Stimulated activated CD8-positive, alpha-beta memory T cell treated with anti-CD3 and anti-CD28 coated beads, Interleukin-4, amount 100 ng/mL, for 4 hours (primary cell): ENCODE measurements at places on chromosomes 5 and 9.

GRCh38 chr5:60810438-60811085 is 33.5 kb downstream of the ELOVL7 start:
- no peak for DNase-seq

DNA sequence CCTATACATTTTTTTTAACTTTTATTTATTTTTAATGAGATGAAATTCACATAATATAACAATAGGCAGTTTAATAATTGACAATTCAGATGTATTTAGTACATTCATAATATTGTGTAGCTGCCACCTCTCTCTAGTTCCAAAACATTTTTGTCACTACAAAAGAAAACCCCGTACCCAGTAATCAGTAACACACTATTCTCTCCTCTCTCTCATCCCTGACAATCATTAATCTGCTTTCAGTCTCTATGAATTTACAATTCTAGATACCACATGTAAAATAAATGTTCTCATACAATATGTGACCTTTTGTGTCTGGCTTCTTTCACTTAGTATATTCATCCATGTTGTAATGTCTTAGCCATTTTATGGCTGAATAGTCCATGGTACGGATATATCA is 244.8 kb upstream of the DMRT1 start:
- DNase-seq: no peak

- no peak for DNase-seq
These were observed 51.1 kb downstream of the C9orf50 start for GRCh38 chr9:129569502-129570449.

DNA sequence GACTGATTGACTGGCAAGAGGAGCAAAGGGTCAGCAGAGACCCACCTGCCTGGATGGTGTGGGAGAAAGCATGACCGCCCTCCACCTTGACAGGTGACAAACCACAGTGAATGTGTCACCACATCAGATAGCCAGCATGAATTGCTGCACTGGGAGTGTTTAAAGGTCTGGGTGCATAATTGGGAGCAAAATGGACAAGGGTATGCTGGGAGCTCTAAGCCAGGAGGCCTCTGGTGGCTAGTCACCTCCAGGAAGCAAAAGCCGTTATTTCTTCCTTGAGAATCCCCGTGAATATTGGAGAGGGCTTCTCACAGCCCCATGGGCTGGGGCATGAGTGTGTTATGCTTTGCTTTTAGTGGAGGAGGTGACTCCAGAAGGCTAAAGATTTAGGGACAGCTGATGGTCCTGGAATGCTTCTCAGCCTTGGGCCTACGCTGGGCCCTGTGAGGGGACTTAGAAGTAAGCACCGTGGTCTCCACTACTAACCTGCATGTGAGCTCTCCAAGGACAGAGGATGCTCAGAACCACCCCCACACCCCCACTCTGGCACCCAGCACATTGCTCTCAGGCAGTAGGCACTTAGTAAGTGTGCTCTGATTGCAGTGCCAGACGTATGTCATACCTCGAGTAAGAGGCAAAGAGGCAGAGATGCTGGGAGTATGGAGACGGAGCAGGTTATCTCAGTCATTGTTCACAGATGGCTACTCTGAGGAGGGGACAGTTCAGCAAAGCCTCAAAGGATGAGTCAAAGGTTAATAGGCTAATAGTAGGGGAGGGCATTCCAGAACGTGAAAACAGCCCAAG is 9.1 kb upstream of the IRF1 start:
- DNase-seq: no peak

DNA sequence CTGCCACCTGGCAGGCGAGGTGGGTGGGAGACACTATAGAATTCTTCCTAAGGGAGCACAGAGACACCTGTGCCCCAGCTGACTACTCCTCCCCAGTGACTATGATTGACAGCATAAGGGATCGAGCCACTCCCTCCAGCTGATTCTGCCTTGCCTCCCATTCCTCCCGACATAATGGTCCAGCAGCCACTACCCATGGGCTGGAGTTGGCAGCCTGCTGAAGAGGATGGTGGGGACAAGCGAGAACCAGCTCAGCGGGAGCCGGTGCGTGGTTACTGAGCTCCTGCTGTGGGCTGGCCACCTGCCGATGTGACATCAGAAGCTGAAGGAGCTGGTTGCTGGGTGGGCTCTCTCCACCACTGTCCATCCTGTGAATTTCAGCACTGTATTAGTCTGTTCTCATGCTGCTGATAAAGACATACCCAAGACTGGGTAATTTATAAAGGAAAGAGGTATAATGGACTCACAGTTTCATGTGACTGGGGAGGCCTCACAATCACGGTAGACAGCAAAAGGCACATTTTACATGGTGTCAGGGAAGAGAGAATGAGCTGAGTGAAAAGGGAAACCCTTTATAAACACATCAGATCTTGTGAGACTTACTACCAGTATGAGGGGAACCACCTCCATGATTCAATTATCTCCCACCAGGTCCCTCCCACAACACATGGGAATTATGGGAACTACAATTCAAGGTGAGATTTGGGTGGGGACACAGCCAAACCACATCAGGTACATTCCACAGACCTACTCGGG is 12.1 kb upstream of the NCS1 start:
- DNase-seq: no peak

GRCh38 chr5:2902186-2902585 is 150.7 kb upstream of the IRX2 start:
- no peak for DNase-seq

DNA sequence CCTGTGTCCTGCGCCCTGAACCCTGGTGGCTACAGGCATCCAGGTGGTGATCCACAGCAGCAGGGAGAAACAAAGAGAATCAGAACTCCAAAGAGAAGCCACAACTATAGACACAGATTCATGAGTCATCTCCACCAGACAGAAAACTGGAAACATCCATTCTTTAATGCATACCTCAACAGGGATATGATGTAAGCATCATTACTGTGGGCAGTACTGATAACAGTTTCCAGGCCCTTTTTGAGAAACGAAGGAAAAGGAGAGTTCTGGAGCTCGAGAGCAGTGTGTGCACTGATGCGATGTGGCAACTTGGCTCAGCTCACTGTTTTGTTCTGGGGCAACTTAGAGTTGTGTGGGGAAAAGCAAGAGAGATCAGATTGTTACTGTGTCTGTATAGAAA is 215.6 kb upstream of the ADAMTS16 start:
- no peak for DNase-seq

DNA sequence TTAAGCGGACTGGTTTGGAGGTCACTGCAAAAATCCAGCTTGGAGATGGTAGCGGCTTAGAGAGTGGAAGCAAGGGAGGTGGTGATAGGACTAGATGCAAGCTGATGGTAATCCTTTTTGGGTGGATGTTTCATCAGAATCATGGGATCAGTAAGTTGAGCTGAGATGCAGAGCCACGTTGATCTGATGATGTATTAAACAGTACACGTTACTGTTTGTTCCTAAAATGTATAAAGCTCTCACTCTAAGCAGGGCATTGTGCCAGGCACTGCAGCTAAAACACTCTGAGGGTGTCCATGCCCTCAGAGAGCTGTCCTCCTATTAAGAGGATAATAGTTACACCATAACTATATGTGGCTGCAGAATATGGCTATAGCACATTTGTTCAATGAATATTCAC is 93.1 kb downstream of the JAKMIP2 start:
- no peak for DNase-seq

GRCh38 chr5:1930501-1930879 is 47.8 kb upstream of the IRX4 start:
- DNase-seq: no peak

DNA sequence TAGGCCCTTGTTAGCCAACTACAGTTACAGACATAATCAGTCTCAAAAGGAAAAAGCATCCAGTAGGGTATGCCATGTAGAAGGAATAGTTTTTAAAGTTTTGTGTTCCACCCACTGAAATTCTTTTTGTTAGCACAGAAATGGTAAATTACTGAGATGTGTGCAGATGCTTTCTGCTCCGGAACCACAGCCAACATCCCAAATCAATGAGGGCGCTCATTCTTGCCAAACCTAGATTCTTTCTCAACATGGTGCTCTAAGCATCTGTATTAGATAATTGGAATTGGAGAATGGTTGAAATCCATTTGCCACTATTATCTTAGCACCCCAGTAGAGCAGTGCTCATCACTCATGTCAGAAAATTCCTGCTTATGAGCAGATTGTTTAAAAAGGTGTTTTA is 127.8 kb downstream of the SEC61B start:
- DNase-seq: no peak

- DNase-seq: no peak
These were observed 75.4 kb downstream of the NREP start for GRCh38 chr5:111681414-111682120.

GRCh38 chr9:6410633-6411032 is 2.4 kb upstream of the UHRF2 start:
- no peak for DNase-seq

GRCh38 chr5:96582343-96582742 is 79.8 kb upstream of the CAST start:
- DNase-seq: no peak

DNA sequence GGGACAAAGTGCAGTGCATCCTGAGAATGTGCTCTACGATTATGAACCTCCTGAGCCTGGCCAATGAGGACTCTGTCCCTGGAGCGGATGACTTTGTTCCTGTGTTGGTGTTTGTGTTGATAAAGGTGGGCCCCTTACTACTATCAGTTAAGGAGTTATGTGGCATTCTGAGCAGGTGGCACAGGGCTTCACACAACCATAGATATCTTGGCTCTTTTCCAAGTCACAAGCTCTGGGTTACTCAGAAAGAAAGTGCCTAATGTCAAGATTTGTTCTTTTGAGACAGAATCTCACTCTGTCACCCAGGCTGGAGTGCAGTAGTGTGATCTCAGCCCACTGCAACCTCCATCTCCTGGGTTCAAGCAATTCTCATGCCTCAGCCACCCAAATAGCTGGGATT is 99.0 kb downstream of the GAPVD1 start:
- DNase-seq: no peak

- DNase-seq: no peak
These were observed 142.5 kb upstream of the RETREG1 start for GRCh38 chr5:16759147-16759773.

GRCh38 chr9:94901019-94901363 is 174.5 kb downstream of the AOPEP start:
- DNase-seq: no peak

DNA sequence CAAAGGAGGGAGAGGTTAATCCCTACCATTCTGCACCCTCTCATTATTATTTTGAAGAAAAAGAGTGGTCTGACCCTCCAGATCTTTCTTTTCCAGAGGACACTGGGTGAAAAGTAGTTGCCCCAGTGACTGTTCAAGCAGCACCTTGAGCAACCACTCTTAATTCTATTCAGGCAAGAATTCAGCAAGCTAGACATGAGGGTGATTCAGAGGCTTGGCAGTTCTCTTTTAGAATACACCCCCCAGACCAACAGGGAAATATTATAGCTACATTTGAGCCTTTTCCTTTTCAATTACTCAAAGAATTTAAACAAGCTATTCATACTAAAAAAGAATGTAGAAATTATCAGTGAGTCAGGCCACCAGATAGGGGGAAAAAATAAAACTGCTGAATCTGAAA is 178.3 kb downstream of the MRPS30 start:
- DNase-seq: no peak

- DNase-seq: no peak
These were observed at the start of gene ZNF462 for GRCh38 chr9:106862821-106863720. Gene ZNF462 (plus strand): TSS chr9:106863166. CDS start chr9:106923384, 60,218 bp downstream.

GRCh38 chr9:34563262-34563661 is 26.3 kb downstream of the CNTFR start:
- DNase-seq: no peak

DNA sequence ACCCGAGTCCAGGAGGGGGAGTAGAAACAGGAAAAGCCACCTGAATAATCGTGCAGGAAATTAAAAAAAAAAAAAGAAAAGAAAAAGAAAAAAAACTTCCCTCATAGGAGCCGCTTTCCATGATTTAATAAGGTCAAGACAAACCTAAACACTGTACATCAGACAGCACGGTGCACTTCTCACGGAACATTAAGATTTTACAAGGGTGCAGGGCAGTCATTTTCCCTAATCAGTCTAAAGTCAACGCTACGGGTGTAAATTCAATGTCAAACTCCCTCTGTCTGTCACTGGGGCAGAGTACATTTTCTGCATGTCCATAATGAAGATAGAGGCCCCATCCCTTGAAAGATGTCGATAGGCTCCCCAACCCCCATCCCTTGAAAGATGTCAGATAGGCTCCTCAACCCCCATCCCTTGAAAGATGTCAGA is 139.7 kb downstream of the TSSK1B start:
- DNase-seq: no peak

GRCh38 chr9:69044240-69045219 is 9.0 kb downstream of the FXN start:
- DNase-seq: no peak

- no peak for DNase-seq
These were observed 3.1 kb downstream of the RASGEF1C start for GRCh38 chr5:180205916-180206315.

- no peak for DNase-seq
These were observed 93.8 kb downstream of the VPS13A start for GRCh38 chr9:77271023-77271690.

DNA sequence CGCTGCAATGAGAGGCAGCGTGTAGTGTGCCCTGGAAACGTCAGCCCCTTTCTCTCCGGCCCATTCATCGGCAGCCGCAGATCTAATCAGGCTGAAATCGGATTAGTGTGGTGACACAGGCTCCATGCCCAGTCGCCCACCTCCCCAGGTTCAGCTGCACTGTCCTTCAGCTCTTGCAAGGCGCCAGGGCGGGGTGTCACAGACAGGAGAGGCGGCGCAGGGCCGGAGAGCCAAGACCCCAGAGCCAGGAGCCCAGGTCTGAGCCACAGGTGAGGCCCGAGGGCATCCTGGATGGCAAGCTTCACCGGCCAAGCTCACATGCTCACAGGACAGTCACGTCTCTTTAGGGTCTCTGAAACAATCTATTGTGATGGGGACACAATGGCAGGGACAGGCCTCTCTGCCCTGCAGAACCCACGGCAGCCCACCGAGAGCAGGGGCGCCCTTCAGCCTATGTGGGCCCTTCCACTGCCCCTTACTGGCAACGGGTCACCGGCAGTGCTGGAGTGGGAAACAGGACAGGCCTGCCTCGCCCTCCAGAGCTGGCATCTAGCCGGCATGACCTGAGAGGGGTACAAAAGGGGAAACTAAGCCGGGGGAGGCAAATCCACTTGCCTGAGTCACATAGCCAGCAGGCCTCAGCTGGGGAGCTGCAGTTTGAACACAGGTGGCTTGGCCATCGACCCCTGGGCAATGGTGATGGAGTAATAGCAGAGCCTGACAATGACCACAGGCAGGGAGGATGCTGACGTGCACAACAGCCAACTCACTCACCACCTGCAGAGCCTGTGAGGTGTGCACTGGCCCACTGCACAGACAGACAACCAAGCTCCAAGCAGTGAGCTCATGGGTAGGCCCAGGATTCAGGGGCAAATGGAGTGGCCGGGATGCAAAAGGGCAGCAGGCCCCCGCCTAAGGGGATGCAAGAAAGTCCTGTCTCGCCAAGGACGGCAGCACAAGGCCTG is 48.1 kb downstream of the VAV2 start:
- DNase-seq: no peak

DNA sequence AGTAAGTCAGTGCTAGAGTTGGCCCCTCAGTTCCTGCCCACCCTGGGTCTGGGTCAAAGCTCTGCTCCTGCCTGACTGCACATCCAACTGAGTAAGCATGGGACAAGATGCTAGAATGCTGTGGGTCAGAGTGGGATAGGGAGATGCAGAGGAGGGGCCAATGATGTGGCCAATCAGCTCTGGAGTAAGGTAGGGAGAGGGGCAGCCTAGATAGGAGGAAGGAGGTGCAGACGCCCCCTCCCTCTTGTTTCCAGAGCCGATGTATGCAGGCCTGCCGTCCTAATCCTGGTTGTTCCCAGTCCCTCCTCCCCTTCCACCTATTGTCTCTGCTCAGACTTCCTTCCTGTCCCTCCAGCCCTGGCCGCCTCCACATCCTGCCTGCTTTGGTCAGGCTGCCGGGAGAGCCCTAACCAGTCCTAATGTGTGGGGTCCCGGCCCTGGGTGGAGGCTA is 1.3 kb downstream of the ARAP3 start:
- no peak for DNase-seq
